Calu3 (cell line): ENCODE measurements at places on chromosomes 6 and 20. TPM values are rescaled to one million over a fixed set of nuclear protein-coding genes. Genes with fewer than 3 reads are reported as not detected.
A peak's percentile ranks its signal among the peaks of the same experiment; 100 is the strongest.

HSF2 gene
- total RNA-seq = 10.6 and 11.4 TPM in 2 replicates

WFDC2 gene
- 295 TPM in 2 replicates for total RNA-seq

SOX18 gene
- not detected in 2 replicates for total RNA-seq

MAFB gene
- total RNA-seq = 0.10 and 0.17 TPM in 2 replicates

UST gene
- total RNA-seq = 2.4 TPM in 2 replicates

EYA4 gene
- 38.8 and 55.1 TPM in 2 replicates for total RNA-seq

SAMD3 gene
- not detected in 2 replicates for total RNA-seq

DDX43 gene
- total RNA-seq = 11.4 and 13.4 TPM in 2 replicates

MYMX gene
- total RNA-seq = not detected in 2 replicates

SAMD10 gene
- 23.6 and 23.7 TPM in 2 replicates for total RNA-seq

PRICKLE4 gene
- 6.4 and 7.1 TPM in 2 replicates for total RNA-seq

CALHM4 gene
- total RNA-seq = not detected in 2 replicates

GRCh38 chr20:15945289-15945688 lies 628.0 kb downstream of the KIF16B start:
- no peaks in the 10 kb centered on the region for H3K27me3 ChIP-seq
- DNase-seq = no peak
- H3K4me1 ChIP-seq = no peaks in the 10 kb centered on the region
- H3K36me3 ChIP-seq = no peaks in the 10 kb centered on the region
- no peak overlapping the region for H3K27ac ChIP-seq
- no peak overlapping the region for H3K4me3 ChIP-seq

GRCh38 chr6:45351667-45352066 lies 23.5 kb downstream of the RUNX2 start:
- no peaks in the 10 kb centered on the region for H3K36me3 ChIP-seq
- no peak overlapping the region for H3K27ac ChIP-seq
- no peak overlapping the region for H3K4me3 ChIP-seq
- no peaks in the 10 kb centered on the region for H3K4me1 ChIP-seq

- no peak overlapping the region for H3K27ac ChIP-seq
- peaks cover 32% of the 10 kb centered on the region for H3K27me3 ChIP-seq
- H3K4me1 ChIP-seq = peaks cover 18% of the 10 kb centered on the region
- no peak for DNase-seq
Observed at GRCh38 chr20:45452772-45453691, 16.5 kb upstream of the WFDC2 start.

DNA sequence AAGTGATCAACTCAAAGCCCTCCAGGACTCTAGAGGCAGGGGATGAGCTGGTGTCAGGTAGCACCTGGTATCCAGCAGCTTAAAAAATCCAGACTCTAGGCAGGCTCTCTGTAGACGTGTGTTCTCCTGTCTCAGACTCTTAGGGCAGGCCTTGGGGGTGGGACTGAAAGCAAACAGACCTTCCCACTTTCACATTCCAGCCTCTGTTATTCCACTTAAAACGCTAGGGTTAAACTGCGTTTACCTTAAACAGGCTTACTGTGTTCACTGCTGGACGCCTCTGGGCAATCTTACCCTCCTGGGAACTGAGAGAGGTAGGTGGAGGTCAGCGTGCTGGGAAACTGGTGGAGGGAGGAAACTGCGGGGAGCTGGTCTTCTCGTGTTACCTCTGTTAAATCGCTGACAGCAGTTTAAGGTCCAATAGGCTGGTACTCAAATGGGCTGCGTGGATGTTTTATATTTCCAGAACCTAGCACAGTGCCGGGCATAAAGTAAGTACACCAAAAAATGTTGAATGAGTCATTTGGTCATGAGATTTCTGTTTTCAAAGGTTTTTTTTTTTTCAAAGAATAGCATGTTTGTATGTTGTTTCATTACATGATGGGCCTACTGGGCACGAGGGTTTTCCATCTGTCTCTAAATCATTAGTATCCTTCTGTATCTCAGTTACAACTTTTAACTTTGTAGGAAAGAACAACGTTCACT lies at the start of gene GCNT2:
Gene GCNT2, plus strand, starts transcription at position 248 of the 705 bp plus-strand sequence. CDS start 7,561 bp downstream, outside the sequence.
- peak; percentile 46 for DNase-seq
- peaks cover 11% of the 10 kb centered on the region for H3K4me1 ChIP-seq
- H3K27ac ChIP-seq = peak within 1 kb of the TSS; percentile 66

GRCh38 chr20:3813848-3814581 lies 6.3 kb upstream of the AP5S1 start:
- H3K4me1 ChIP-seq = peaks cover 32% of the 10 kb centered on the region
- H3K36me3 ChIP-seq = peaks cover 25% of the 10 kb centered on the region
- no peaks in the 10 kb centered on the region for H3K27me3 ChIP-seq
- no peak for DNase-seq
- no peak overlapping the region for H3K4me3 ChIP-seq
- H3K27ac ChIP-seq = peak overlapping the region; percentile 95

DNA sequence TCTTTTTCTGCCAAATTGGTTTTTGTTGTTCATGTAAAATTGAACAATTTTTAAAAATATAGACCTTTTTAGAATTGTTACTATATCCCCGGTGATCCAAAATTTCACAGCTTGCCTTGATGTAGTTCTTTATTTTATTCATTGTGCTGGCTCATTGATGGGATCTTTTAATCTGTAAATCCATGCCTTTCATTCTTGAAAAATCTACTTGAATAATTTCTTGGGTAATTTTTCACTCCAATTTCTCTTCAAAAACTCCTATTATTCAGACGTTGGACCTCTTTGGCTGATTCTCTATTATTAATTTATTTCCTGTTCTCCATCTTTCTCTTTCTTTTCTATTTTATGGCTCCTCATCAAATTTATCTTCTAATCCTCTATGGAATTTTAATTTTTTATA lies 476.1 kb upstream of the CITED2 start:
- no peak for DNase-seq
- peaks cover 26% of the 10 kb centered on the region for H3K4me1 ChIP-seq
- no peak overlapping the region for H3K27ac ChIP-seq

DNA sequence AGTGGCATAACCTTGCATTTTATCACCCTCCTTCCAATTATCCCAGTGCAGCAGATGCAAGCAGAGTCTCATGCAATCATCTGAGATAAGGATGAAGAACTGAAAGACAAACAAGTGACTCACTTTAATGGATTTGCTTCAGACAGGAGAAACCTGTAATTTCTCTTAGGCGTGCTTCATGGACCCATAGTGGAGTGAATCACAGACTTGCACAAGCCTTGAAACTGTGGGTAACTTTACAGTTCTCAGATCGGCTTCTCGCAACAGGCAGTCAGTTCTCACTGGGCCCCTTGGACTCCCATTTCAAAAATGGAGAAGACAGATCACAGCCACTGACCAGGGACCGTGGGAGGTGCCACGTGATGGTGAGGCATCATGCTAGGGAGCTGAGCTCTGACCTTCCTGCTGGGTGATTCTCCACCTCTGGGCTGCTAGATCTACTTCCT lies at the start of gene ADGRF4:
Gene ADGRF4, plus strand, starts transcription at position 239 of the 446 bp plus-strand sequence. CDS start 8,666 bp downstream, outside the sequence.
- peak within 1 kb of the TSS; percentile 62 for H3K4me3 ChIP-seq
- H3K27ac ChIP-seq = peak within 1 kb of the TSS; percentile 92
- H3K36me3 ChIP-seq = peaks cover 11% of the 10 kb centered on the region

DNA sequence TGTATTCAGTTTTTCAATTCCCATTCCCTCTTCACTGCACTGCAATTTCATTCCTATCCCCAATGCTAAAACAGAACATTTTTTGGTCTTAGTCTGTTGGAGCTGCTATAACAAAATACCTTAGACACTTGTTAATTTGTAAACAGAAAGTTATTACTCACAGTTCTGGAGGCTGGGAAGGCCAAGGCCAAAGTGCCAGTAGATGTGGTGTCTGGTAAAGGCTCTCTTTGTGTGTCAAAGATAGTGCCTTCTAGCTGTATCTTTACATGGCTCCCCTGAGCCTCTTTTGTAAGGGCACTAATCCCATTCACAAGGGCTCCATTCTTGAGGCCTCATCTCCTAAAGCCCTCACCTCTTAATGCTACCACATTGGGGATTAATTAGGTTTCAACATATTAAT lies 40.0 kb downstream of the PHIP start:
- H3K4me3 ChIP-seq = no peak overlapping the region
- DNase-seq = no peak
- H3K27ac ChIP-seq = no peak overlapping the region
- peaks cover 34% of the 10 kb centered on the region for H3K4me1 ChIP-seq

GRCh38 chr20:38905375-38905774 lies 20.8 kb upstream of the FAM83D start:
- no peak overlapping the region for H3K4me3 ChIP-seq
- DNase-seq = no peak
- no peaks in the 10 kb centered on the region for H3K4me1 ChIP-seq
- no peak overlapping the region for H3K27ac ChIP-seq

DNA sequence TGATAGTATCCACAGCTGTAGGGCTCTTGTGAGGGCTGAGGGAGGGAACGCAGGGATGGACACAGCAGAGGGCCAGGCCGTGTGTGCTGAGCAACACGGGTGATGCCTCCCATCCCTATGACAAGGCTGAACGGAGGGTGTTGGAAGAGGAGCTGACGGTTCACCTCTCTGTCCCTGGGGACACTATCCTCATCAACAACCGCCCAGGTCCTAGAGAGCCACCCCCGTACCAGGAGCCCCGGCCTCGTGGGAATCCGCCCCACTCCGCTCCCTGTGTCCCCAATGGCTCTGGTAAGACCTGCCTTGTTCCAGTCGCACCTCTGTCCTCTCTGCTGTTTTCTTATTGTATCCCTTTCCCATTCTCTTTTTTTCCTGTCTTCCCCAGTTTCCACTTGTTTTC lies 10.1 kb downstream of the DDR1 start:
- H3K27ac ChIP-seq = peak overlapping the region; percentile 1
- no peak for DNase-seq
- H3K36me3 ChIP-seq = peaks cover 80% of the 10 kb centered on the region
- H3K4me1 ChIP-seq = peaks cover 9% of the 10 kb centered on the region

DNA sequence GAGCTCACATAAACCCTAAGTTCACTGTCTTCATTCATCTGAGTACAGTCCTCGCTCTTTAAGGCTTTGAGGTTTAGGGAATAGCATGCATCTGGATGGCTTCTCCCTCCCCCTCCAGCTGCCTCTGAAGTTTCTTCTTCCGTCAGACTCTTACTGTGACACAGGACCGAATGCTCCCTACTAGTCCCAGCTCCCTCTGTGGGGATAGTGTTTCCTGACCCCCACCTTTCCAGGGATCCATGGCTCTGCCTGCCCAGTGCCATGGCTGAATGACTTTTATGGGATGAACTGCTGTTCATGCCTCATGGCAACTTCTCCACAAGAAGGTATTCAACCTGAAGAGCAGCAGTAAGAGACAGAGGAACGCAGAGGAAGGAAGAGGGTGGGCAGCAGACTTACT lies 79.8 kb upstream of the EMILIN3 start:
- no peak overlapping the region for H3K27ac ChIP-seq
- H3K36me3 ChIP-seq = peaks cover 11% of the 10 kb centered on the region
- H3K27me3 ChIP-seq = no peaks in the 10 kb centered on the region
- DNase-seq = no peak
- H3K4me1 ChIP-seq = no peaks in the 10 kb centered on the region
- H3K4me3 ChIP-seq = no peak overlapping the region

DNA sequence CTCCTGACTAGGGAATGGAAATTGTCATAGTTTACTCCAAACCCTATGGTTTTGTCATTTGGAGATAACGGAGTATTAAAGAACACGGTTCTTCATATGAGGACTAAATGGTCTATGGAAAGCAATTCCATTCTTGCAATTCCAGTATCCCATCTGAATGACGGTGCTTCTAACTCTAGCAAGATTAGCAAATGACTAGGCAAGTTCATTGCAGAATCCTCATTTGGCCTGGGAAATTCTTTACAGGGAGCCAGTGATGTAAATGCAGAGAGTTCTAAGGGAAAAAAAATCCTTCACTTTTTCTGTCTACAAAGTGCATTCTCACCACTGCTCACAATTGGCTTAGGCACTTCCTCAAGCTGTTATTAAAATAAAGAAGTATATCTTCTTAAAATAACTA lies 111.5 kb downstream of the MOXD1 start:
- H3K36me3 ChIP-seq = no peaks in the 10 kb centered on the region
- no peak overlapping the region for H3K4me3 ChIP-seq
- no peak overlapping the region for H3K27ac ChIP-seq
- H3K4me1 ChIP-seq = peaks cover 17% of the 10 kb centered on the region
- no peak for DNase-seq
- no peaks in the 10 kb centered on the region for H3K27me3 ChIP-seq

GRCh38 chr6:34148631-34149451 lies 3.0 kb upstream of the GRM4 start:
- DNase-seq = no peak
- H3K4me3 ChIP-seq = no peak overlapping the region
- peaks cover 17% of the 10 kb centered on the region for H3K4me1 ChIP-seq
- H3K27ac ChIP-seq = no peak overlapping the region

GRCh38 chr6:89368107-89368506 lies 15.6 kb upstream of the UBE2J1 start:
- no peak overlapping the region for H3K27ac ChIP-seq
- H3K36me3 ChIP-seq = no peaks in the 10 kb centered on the region
- H3K4me1 ChIP-seq = no peaks in the 10 kb centered on the region
- H3K27me3 ChIP-seq = no peaks in the 10 kb centered on the region
- H3K4me3 ChIP-seq = no peak overlapping the region

DNA sequence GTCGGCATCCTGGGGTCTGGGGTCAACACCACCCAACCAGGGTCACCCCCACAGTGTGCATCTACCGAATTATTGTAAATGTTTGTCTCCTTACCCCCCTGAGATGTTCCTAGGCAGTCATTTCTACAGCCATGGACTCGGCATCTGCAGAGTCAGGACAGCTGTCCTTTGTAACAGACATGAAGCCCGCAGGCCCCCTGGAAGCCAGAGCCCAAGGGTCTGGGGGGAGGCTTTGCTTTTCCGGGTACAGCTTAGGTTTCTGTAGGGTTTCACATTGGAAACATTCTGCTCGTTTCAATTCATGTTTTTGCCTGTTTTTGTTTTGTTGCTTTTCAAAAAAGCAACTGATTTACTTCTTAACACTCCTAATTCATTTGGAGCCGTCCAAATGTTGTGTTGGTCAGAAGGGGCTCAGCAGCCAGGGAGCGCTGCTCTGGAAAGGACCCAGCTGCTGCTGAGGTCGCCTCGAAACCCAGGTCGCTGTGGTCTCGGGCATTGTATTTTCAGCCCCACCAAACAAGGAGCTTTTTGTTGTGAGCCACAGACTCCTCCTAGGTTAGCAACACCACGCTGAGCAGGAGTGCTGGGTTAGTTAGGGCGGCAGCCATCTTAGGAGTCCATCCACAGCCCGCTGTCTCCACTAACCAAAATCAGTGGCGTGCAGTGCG lies 160.4 kb downstream of the TMEM242 start:
- DNase-seq = no peak
- H3K27ac ChIP-seq = no peak overlapping the region
- H3K4me1 ChIP-seq = no peaks in the 10 kb centered on the region
- no peak overlapping the region for H3K4me3 ChIP-seq

DNA sequence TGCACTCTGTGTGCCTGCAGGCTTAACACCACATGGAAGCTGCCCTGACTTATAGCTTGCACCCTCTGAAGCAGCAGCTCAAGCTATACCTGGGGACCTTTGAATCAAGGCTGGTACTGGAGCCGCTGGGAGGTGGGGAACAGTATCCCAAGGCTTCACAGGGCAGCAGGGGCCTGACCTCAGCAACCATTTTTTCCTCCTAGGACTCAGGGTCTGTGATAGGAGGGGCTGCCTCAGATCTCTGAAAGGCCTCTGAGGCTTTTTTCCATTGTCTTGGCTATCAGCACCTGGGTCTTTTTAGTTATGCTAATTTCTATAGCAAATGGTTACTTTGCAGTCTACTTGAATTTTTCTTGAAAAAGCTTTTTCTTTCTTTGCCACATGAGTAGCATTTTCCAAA lies 80.2 kb upstream of the OPRM1 start:
- H3K27me3 ChIP-seq = no peaks in the 10 kb centered on the region
- H3K4me3 ChIP-seq = no peak overlapping the region
- no peak for DNase-seq
- no peaks in the 10 kb centered on the region for H3K36me3 ChIP-seq
